Amniotic epithelial cell (primary cell): ENCODE measurements at places on chromosomes 4 and X.
A peak's percentile ranks its signal among the peaks of the same experiment; 100 is the strongest.

- DNase-seq: peak; percentile 68
Measured at GRCh38 chrX:13119386-13119785, 75.0 kb upstream of the FAM9C start.

- no peak for DNase-seq
Measured at GRCh38 chrX:66638591-66639500, at the start of gene EDA2R. EDA2R (minus strand) TSS chrX:66639078; CDS start chrX:66616020, 23,058 bp downstream.

GRCh38 chr4:5051278-5052203 lies at the start of gene STK32B:
STK32B (plus strand) TSS chr4:5051480.
- peak; percentile 70 for DNase-seq

- no peak for DNase-seq
Measured at GRCh38 chrX:110877326-110877725, 81.7 kb upstream of the CHRDL1 start.

GRCh38 chrX:47683829-47684205 lies 24.8 kb upstream of the UXT start:
- no peak for DNase-seq

DNA sequence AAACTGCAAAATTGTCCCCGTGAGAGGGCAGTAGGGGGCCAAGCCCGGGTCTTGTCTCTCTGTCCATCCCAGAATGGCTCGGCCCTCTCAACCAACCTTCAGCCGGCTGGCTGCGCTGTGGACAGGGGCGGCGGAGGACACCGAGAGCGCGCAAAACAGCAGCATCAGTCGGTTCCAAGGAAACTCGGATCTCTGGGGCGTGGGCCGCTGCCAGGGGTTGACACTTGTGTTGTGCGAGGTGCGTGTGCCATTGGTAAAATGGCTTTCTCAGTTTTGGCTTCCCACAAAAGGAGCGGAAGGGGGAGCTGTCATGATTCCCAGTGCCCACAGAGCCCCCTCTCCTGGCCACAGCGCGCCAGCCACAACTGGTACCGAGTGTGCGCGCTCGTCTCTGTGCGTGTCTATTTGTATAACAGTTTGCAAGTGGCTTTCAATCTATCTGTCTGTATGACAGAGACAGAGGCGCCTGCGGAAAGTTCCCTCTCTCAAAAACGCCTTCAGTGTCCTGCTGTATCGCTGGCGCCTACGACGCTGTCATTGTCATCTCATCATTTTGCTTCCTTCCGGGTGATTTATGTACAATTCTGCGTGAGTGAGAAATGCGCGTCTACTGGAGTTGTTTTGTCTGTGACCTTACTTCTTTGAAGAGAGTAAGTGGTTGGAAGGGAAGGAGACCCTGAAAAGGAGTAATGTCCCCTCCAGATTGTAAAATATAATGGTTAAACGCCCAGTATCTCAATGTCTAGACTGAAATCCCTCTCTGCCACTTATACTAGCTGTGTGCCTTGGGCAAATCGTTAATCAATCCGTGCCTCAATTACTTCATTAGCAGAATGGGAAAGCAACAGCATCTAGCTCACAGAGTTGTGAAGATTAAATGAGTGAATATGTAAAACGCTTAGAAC lies 1.8 kb downstream of the DKK2 start:
- no peak for DNase-seq

- no peak for DNase-seq
Measured at GRCh38 chr4:122073615-122074014, 78.5 kb upstream of the BLTP1 start.

DNA sequence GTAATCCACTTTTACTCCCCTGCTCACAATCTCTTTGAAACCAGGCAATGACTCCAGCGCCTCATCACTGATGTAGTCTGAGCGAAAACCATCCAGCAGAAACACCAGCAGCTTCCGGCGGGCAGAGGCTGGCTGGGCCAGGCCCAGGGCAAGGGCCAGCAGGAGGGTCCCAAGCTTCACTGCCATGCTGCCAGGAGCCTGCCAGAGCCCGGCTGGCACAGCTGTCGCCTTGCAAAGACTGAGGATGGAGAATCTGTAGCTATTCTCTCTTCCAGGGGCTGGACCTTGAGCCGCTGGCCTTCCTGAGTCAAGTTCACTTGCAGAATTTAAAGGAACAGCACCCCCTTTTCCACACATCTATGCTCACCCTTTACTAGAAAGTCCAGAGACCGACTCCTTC lies at the start of gene ENPP6:
Gene ENPP6, minus strand, starts transcription at position 240 of the 400 bp plus-strand sequence. Its CDS starts 54 bp downstream, at position 186.
- no peak for DNase-seq

GRCh38 chr4:80092088-80092487 lies 19.1 kb upstream of the ANTXR2 start:
- no peak for DNase-seq

DNA sequence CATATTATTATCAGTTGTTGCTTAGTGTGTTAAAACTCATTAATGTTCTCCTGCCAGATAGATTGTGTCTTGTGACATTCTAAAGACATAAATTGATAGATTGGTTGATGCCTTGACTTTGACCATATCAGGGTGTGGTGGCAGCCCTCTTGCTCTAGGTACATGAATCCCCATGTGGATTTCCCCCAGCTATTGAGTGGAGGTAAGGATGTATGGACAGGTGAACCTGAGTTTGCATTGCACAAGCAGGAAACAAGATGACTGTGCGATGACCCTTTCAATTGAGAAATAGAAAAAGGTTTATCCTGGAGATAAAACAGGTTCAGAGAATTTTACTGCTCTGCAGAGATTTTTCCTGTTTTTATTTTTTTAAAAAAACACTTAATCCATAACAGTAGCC lies 619.2 kb downstream of the SPRY1 start:
- DNase-seq: no peak

- peak; percentile 98 for DNase-seq
Measured at GRCh38 chrX:107710617-107711391, 64.8 kb downstream of the TSC22D3 start.

DNA sequence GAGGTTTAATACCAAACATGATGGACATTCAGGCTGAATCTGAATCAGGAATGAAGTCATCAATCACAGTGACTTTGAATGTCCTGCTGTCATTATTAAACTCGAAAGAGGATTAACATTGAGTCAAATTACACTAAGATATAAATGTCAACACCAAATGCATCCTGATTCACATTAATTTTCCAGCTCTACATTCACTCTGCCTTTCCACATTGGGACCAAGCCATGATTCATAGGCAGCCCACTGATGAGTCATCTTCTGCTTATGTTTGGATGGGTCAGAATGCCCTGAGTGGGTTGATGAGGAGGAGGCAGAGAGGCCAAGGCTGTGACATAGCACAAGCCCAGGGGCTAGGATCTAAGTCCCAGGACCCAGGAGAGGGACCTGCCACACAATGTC lies 247.6 kb upstream of the RPS6KA3 start:
- peak; percentile 77 for DNase-seq

DNA sequence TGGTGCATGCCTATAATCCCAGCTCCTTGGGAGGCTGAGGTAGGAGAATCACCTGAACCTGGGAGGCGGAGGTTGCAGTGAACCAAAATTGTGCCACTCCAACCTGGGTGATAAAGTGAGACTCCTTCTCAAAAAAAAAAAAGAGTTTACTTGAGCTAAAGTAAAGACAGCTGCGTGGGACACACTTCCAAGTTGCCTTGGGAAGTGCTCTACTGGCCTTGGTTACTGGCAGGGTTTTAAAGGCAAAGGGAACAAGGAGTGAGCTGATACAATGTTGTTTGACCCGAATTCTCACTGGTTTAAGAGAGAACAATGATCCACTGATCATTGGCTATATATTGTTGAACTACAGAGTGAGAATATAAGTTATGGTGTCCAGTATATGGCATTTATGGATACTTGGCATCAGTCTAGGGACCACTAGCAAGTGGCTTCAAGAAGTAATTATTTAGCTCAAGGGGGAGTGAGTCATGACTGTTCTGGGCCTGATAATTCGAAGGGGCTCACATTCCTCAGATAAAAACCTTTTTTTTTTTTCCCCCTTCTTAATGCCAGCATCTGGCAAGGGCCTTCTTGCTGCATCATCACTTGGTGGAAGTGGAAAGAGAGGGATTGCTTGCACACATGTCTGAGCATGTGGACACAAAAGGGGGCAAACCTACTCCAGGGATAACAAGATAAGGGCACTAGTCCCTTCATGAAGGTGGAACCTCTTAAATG lies 32.3 kb downstream of the GRK4 start:
- DNase-seq: peak; percentile 24

GRCh38 chrX:9310616-9311015 lies 154.2 kb upstream of the TBL1X start:
- peak; percentile 84 for DNase-seq

DNA sequence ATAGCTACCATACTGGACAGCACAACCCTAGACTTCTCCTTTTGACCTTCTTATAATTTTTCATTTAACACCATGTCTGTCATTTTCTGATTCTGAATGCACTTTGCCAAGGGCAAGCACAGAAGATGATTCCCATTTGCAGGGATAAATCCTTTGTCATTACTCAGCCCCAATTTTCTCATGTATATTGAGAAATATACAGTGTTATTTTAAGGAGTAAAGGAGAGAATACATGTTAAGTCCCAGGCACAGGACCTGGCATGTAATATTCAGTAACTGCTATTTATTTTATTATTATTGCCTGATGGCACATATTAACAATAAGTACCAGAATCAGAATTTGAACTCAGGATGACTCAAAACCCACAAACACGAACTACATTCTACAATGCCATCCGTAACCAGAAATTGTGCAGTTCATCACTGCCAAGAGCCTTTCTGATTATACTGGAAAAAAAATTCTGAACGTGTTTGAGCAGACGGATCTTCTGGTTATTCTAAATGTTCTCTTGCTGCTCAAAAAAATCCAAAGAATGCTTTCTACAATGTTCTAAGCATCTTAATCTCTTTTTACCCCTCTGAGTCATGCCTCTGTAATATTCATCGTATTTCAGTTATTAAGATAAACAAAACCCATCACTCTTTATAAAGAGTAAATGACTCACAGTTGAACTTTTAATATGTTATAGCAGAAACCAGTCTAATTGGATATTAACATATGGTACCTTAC lies 170.0 kb downstream of the MID1 start:
- DNase-seq: peak; percentile 92

DNA sequence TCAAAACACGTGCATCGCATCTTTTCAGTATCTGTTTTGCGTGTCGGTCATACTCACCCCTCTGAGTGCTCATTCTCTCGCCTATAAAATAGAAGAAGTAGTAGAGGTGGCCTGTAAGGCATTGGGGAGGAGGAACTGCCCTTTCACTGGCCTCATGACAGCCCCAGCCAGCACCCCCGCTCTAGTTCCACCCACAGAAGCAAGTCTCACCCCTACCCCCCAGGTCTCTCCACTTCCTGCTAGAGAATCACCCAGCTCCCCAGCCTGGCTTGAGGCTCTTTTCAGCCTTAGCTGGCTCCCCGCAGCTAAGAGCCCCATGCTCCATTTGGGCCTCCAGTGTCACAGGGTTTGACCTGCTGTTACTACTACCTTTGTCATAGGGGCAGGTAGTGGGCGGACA lies 11.8 kb downstream of the HDAC6 start:
- DNase-seq: no peak

- DNase-seq: peak; percentile 80
Measured at GRCh38 chrX:46180258-46180687, 364.9 kb downstream of the ZNF674 start.

DNA sequence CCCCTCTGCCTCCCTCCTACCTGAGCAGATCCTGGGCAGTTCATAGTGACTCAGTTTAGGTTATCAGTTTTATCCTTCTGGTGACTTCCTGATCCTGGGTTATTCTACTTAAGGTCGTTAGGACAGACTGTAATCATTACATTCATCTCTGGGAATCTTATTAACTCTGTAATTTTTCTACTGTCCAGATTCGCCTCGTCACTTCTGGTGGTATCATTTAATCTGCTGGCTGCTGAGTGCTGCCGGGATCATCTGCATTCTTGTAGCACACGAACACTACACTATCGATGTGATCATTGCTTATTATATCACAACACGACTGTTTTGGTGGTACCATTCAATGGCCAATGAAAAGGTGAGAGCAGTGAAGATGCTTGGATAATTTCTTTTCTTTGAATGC lies 23.0 kb upstream of the CYP2U1 start:
- no peak for DNase-seq

GRCh38 chrX:136666088-136666487 lies 18.1 kb downstream of the CD40LG start:
- DNase-seq: no peak

DNA sequence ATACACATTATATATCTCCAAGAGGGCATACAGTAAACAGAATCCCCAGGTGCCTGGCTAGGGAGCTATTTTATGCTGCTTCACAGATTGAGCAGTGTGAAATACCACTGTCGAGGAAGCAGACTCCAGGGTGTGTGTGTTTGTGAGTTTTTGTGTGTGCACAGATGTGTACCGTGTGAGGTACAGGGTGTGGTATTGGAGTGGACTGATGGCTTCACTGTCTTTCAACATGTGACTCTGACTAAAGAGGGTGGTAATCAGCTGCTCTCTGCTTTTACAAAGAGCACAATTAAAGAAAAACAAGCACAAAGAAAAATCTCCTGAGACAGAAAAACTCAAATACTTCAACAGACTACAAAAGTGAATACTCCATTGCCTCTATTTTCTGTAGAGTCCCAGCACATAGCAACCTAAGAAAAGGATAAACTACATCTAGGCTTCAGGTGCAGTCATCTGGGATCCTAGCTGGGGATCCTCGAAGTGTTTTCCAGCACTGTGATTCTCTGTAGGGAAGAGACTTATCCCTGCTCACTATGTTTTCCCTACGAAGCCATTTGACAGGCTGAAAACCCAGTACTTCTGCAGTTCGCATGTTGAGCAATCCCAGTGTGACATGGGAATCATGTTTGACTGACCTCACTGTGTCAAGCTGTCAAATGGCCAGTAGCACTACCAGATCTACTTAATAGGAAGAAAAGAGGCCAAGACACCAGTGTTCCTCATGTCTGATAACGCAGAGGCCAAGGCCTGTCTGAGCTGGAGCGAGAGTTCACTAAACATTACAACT lies 100.3 kb downstream of the CDS1 start:
- DNase-seq: no peak

DNA sequence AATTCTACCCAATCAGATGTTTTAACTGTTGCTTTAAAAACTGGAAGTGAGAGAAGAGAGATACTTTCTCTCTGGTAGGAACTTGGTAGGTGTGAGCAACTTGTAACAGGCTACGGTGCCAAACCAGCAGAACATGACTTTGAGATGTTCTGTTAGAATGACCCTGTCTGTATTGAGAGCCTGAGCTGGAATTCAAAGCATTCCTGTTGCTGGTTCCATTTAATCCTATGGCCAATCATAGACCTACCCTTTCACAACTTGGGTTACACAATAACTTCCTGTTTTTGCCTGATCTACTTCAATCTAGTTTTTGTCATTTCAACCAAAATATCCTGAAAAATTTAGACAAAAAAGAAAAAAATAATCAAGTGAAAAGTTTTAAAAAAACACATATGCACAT lies 1.7 kb upstream of the PRRG1 start:
- peak; percentile 87 for DNase-seq

DNA sequence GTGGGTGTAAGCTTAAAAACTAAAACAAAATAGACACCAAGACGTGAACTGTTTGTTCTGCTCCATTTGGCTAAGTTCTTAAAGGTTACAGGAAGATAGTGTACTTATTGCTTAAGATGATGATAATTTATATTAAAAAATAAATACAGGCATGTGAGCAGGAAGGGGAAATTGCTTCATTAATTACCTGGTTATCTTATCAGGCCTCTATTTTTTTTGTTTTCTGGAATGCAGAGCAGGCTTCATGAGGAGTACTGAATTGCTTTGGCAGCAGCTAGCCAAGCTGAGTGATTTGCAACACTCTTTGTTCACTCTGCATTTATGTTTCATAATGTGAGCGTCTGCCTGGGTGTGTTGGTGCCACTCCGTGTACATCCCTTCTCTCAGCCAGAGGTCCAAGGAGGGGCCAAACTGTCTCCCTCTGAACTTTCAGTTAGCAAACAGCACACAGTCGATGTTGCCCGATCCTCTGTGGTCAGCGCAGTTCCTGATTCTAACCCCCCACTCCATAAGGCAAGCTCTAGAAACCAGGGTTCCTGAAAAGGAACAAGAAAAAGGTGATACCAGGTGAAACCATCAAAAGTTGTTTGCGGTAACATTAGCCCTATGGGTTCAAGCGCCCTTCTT lies 348.2 kb downstream of the SPRY1 start:
- DNase-seq: peak; percentile 100
